Activated naive CD4-positive, alpha-beta T cell (primary cell): ENCODE measurements at places on chromosomes 5 and 9.

DNA sequence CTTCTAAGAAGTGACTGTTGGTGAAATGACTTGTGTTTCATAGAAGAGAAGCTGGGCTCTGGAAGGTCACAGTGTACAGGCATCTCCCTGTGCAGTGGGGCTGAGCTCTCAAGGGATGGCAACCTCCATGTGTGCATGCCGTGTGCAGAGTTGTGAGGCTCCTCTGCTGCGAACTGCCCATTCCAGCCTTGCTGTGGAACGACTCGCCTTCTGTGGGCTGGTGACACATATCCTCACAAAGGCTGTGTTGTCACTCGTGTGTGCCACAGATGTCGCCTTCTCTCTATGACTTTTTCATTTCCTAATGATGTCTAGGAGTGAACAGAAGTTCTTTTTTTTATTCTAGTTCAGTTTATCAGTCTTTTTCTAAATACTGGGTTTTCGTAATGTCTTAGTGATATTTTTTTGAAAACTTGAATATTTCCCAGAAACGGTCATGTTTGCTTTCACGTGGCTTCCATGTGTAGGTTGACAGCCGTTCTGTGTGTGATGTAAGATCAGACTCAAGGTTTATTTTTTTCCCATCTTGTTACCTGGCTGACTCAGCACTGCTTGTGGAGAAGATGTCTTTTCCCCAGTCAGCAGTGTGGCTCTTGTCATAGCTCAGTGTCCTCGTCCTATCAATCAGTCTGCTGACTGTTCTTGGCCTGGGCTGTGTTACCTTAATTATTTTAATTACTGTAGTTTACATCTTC, 57.3 kb upstream of the CACNA1B start:
- DNase-seq: no peak

GRCh38 chr5:80988419-80988935, 28.3 kb downstream of the RASGRF2 start:
- no peak for DNase-seq

- DNase-seq: no peak
These were observed 96.1 kb upstream of the IER5L start for GRCh38 chr9:129273941-129274684.

GRCh38 chr9:91094324-91095088, 267.2 kb downstream of the AUH start:
- no peak for DNase-seq

DNA sequence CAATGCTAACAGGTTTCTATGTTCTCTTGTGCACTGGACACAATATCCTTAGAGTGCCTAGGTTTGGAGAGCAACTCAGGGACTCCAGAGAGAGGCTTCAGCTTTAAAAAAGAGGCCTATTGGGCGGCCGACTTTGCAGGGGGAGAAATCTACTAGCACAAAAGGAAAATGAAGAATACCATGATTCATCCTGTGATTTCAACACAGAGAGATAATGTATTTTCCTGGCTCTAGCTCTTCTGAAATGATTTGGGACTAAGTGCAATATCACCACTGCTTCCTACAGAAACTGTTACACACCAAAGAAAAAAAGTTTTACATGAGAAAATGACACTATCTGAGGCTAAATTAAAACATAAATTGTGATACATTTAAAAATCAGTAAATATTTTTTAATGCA, 146.1 kb upstream of the TSLP start:
- no peak for DNase-seq

GRCh38 chr9:131290036-131290766, 678 bp downstream of the PLPP7 start:
- DNase-seq: no peak

- DNase-seq: no peak
These were observed 34.5 kb upstream of the GABRP start for GRCh38 chr5:170748951-170749471.

DNA sequence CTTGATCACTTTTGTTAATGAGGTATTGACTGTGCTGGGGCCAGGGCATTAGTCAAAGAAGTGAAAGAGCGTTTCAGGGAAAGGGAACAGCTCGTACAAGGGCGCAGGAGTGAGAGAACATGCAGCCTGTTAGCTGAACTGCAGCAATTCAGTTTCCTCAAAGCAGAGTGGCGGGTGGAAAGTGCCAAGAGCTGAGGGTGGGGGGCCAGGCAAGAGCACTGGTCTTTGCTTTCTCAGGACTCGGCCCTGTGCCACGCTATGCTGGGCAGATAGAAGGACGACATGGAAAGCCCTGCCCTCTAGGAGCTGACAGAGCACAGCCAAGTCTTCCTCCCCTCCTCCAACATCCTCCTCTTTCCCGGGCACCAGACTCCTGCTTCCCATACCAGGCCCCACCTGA, 304.8 kb downstream of the SPOCK1 start:
- DNase-seq: no peak

DNA sequence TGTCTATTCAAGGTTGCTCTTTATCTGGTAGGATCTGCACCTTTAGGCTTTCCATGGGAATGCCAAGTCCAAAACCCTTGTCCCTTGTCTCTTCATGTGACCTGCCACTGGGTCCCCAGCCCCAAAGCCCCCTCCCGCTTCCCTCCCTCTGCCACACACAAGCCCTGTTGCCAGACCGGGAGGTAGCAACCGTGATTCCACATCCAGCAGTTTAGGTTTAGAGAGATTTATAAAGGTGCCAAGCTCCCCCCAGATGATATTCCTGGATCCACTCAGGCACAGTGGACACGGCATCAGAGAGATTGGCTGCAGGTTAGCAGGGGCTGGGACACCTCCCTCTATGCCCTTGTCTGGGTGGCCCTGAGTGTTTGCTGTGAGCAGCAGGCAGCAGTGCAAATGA, 504.7 kb downstream of the CCDC171 start:
- DNase-seq: no peak

DNA sequence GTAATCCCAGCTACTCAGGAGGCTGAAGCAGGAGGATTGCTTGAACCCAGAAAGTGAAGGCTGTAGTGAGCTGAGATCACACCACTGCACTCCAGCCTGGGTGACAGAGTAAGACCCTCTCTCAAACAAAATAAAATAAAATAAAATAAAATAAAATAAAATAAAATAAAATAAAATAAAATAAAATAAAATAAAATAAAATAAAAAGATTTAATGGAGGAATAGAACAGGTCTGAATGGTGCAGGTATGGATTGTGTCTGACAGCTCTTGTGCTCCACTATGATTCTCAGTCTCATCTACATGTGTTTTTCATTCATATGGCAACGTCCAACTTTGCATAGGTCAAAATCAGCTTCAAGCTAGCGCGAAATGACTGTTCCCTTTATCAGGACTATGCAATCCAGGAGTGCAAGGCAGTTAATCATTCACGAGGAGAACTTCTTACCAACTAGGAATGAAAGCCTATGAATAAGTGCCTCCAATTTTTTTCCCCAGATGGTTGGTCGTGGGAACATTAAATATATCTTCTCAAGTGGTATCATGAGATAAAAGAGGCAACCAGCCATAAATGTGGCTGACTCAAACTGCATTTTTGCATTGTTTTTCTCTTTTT, 1392.3 kb upstream of the CDH9 start:
- DNase-seq: no peak

DNA sequence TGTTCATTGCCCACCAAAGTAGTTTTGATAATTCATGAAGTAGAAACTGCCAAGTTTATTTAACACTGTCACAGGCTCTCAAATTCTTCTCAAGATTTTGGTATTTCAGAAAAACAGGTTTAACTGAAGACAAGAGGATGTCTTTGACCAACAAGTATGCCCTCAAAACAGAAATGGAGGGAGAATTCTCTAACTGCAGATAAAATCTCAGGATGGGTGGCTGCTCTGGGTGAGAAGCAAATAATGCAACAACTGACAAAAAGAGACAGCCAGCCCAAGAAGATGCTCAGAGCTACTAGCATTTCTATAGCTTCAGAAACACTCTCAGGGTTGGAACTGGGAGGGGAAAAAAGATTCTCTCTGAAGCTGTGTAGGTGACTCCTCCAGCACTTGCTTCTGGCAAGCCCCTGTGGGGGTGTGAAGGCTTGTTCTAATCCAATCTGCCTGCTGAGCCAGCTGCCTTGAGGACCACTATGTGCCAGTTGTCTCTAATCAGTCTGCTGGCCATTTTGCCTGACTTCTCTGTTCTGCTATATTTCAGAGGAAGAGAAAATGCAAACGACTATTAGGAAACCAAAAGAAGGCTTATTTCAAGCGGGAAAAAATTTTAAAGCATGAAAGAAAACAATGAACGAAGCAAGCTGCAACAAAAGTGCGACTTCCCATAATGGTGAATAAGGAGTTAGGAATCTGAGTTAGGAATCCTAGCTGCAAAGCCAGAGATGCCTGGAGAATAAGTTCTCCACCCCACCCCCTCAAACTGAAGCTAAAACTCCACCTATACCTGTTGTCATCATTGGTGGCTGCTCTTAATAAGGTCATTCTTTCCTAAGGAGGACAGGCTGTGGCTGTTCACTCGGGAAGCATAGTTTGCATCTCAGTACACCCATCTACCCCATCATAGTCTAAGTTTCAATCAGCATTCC, 147.5 kb downstream of the GNAQ start:
- DNase-seq: no peak
